Activated CD8-positive, alpha-beta memory T cell treated with anti-CD3 and anti-CD28 coated beads, Interleukin-2, amount 50 U/mL, for 48 hours (primary cell): ENCODE measurements at places on chromosomes 4 and X.

DNA sequence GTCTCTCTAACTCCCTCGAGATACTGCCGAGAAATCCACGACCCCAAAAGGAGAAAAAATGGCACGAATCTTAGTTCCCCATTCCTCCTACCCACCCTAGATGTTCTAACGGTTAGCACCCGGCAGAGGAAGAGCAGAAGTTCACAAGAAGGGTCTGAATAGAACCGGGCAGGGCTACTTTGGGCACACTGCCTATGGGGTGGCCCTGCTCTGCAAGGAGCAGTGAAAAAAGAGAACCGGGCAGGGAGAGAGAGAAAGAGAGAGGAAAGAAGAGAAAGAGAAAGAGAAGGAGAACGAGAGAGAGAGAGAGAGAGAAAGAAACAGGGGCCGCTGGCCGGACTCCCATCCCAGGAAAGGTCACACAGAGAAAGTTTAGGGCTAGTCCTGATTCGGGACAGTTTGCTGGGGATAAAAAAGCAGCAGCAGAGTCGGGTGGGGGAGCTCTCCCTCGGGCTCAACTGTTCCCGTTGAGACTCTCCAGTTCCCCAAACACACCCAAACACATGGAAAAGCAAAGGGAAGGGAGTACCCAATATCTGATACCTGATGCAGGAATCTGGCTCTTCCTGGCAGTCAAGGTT lies 468 bp downstream of the GLA start:
- DNase-seq = no peak

DNA sequence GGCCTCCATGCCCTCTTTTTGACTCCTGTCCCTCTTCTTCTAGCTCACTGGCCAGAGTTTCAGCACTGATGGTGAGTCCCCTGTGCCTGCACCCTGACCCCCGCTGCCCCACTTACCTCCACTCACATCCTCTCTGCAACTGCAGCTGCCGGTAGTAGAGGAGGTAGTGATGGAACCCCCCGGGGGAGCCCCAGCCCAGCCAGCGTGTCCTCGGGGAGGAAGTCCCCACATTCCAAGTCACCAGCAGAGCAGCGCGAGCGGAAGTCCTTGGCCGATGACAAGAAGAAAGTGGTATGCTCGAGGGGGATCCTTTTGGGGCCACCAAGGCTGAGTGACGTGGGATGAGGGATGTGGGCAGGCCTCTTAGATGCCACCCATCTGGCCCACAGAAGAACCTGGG lies 5.8 kb downstream of the ARAF start:
- no peak for DNase-seq

GRCh38 chrX:24506082-24506481 lies 41.0 kb downstream of the PDK3 start:
- DNase-seq = no peak

DNA sequence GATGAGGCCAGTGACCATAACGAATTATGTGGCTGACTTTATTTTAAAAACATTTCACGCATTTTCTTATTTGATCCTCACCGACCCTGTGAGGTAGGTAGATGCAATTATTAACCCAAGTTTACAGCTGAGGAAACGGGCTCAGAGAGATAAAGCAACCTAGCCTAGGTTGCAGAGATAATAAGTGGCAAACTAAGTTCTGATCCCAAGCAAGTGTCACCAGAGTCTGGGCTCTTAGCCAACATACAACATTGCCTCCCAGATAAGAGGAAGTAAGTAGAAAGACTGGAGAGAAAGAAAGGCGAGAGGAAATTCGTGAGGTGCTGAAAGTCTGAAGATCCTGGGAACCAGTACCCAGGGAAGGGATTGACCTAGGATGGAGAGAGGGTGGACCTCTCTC lies 77.4 kb upstream of the GPR50 start:
- no peak for DNase-seq

DNA sequence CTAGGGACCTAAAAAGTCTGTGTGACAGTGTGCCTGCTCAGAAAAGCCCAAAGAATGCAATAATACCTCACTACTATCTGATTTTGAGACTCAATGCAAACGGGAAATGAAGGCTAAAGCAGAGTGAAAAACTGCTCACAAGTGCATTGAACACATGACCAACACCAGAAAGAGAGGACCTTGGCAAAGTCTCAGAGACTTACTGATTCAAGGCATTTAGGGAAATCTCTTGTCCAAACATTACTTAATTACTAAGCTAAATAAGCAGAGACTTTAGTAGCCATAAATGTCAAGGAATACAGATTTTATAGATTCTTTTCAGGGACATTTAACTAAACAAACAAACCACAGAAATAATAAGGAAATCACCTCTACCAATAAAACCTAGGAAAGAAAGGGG lies 916.0 kb downstream of the FSTL5 start:
- no peak for DNase-seq

DNA sequence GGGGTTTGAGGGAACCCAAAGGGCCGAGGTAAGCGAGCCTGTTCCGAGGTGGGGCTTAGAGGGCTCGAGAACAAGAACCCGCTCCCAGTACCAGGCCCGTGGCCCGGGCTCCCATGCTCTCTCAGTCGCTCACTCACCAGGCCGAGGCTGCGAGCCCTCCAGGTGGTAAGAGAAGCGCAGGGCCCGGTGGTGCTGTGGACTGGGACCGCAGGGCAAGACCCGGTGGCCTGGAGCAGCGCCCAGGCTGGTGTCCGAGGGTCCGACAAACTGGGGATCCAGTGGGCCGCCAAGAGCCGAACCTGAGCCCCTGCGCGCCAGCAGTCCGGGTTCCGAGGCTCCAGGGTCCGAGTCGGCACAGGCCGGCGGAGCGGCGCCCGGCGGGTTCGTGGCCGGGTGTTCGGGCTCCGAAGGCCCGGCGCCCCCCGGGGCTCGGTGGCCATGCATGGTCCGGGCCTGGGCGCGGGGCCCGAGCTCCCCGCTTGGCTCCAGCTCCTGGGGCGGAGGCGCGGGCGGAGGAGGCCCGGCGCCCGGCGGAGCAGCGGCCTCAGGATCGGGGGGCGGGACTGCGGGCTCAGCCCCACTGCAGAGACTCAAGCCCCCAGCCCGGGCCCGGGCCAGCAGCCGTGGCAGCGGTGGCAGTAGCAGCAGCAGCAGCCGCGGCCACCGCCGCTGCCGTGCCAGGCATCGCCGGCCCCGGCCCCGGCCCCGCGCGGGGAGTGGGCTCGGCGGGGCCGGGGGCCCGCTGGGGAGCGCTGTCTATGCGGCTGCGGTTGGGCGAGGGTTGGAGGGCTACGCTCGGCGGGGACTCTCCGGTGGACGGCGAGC lies 833 bp downstream of the FGD1 start:
- DNase-seq = no peak
